HEK293T (cell line): ENCODE measurements at places on chromosomes 2 and 18.
A peak's percentile ranks its signal among the peaks of the same experiment; 100 is the strongest.

DNA sequence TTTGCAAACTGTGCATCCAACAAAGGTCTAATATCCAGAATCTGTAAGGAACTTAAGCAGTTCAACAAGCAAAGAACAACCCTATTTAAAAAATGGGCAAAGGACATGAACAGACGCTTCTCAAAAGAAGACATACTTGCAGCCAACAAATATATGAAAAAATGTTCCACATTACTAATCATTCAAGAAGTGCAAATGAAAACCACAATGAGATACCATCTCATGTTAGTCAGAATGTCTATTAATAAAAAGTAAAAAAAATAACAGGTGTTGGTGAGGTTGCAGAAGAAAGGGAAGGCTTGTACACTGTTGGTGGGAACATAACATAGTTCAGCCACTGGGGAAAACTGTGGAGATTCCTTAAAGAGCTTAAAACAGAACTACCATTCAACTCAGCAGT is 126.2 kb downstream of the NAT8 start:
- DNase-seq, result no peak

- DNase-seq, result no peak
These were observed 249.7 kb downstream of the SP3 start for GRCh38 chr2:173715441-173715840.

- DNase-seq, result peak; percentile 55
These were observed 322.5 kb downstream of the ARHGAP15 start for GRCh38 chr2:143451642-143452281.

- peak; percentile 69 for DNase-seq
These were observed 239.0 kb downstream of the CCDC178 start for GRCh38 chr18:33201509-33201926.

GRCh38 chr2:57693965-57694364 is 352.6 kb upstream of the VRK2 start:
- DNase-seq, result no peak

- no peak for DNase-seq
These were observed 72.6 kb downstream of the PLCL1 start for GRCh38 chr2:197877038-197877437.

- DNase-seq, result no peak
These were observed 90.4 kb upstream of the EML6 start for GRCh38 chr2:54632733-54633692.

DNA sequence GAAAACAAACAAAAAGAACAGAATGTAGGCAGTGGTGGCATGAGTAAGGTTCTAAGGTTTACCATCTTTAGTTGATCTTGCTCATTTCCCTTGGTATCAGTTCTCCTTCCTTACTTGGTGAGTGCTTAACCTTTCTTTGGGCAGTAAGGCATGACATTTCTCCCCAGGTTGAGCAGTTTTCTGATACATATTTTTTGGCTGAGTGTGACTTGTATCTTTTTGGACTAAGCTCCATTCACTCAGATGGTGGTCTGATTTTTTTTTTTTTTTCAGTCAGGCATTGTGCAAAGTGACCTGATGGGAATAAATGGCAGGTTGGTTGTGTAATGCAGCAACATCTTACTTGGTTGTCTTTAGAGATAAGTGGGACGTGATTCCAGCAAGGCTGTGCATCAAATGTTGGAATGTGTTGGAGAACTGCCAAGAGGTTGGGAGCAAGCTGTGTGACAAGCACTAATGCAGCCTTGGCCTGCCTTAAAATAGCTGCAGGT is 15.1 kb downstream of the SPTBN1 start:
- DNase-seq, result peak; percentile 42

DNA sequence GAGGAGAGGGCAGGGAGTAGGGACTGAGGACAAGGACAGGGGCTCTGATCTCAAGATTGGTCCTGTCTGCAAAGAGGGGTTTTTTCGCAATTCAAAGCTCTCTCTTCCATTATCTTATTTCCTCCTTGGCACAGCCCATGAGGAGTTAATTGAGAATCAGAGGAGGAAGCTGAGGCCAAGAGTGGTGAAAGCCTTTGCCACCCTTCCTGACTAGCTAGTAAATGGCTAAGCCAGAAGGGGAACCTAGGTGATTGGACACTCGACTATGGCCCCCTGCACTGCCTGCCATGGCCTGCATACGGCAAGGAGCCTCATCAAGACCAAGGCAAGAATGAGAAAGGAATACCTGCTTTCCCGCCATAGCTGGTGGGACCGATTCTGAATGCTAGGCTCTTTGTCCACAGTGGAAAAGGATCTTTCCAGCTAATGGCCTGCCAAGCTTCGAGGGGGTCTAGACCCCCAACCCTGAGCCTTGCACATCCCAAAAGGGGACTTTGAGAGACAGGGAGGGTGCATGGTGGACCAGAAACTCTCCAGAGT is 237.9 kb downstream of the HAUS1 start:
- DNase-seq, result no peak

DNA sequence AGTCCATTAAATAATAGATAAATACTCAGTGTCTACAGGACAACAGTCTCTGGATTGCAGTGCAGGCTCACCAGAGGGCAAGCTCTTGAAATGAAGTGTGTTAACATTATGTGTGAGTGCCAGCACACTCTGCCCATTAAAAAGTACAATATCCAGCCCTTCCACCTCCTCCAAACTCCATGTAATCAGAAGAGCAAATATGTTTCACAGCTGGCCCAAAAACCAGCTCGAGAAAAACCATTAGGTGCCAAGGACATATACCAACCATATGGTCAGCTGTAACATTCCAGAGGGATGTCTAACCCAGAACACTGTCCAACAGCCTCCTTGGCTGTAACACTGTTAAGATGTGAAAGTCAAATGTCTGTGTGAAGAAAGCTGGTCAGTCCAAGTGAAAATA is 112.2 kb downstream of the ZNF385B start:
- DNase-seq, result no peak

- no peak for DNase-seq
These were observed 78.9 kb upstream of the STON1 start for GRCh38 chr2:48450936-48451602.

- DNase-seq, result no peak
These were observed 32.8 kb downstream of the ERLEC1 start for GRCh38 chr2:53819634-53820033.
